Hypothalamus (tissue), 51 donors: ENCODE measurements at places on chromosomes 13 and 19.
A peak's percentile ranks its signal among the peaks of the same experiment; 100 is the strongest.

DNA sequence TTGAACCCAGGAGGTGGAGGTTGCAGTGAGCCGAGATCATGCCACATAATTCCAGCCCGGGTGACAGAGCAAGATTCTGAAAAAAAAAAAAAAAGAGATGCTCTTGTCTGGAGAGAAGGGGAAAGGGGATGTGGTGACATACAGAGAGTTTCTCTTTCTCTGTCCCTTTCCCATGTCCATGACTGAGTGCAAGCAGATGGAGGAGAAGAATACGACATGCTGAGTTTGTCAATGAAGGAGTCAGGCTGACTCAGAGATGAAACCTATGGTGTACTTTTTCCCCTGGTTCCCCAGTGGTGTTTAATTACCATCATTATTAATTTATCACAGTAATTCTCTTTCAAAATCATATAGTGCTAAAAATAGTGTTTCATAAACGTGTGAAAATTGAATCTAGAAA, 448.8 kb downstream of the FOXO1 start:
- DNase-seq = no peak

- DNase-seq = no peak
These were observed 233.0 kb upstream of the PRR20A start for GRCh38 chr13:56907766-56908165.

GRCh38 chr19:54196536-54196935, 4.1 kb upstream of the RPS9 start:
- no peak for DNase-seq

DNA sequence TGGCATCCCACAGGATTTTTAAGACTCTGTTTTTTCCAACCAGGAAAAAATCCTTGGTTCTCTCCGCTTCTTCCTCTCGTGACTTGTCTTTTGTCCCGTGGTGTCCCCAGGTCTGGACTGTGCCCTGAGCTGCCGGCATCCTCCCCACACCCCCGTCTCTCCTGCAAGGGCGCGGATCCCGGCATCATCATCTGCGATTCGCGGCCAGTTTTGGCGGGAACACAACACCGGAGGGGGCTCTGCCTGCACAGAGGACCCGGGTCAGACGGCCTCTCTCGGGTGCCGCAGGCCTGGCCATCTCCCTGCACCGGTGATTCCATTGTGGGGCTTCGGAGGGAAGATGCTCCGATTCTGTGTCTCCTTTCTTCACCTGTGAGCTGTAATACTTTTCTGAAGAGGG, 18.8 kb upstream of the GAS6 start:
- no peak for DNase-seq

GRCh38 chr13:80841414-80841813, 500.5 kb upstream of the SPRY2 start:
- DNase-seq = no peak

GRCh38 chr19:41430922-41431321, 3.7 kb upstream of the B3GNT8 start:
- DNase-seq = no peak

- no peak for DNase-seq
These were observed 574.5 kb downstream of the UQCRFS1 start for GRCh38 chr19:28638445-28638844.

GRCh38 chr13:93851236-93851635, 624.6 kb downstream of the GPC6 start:
- no peak for DNase-seq

DNA sequence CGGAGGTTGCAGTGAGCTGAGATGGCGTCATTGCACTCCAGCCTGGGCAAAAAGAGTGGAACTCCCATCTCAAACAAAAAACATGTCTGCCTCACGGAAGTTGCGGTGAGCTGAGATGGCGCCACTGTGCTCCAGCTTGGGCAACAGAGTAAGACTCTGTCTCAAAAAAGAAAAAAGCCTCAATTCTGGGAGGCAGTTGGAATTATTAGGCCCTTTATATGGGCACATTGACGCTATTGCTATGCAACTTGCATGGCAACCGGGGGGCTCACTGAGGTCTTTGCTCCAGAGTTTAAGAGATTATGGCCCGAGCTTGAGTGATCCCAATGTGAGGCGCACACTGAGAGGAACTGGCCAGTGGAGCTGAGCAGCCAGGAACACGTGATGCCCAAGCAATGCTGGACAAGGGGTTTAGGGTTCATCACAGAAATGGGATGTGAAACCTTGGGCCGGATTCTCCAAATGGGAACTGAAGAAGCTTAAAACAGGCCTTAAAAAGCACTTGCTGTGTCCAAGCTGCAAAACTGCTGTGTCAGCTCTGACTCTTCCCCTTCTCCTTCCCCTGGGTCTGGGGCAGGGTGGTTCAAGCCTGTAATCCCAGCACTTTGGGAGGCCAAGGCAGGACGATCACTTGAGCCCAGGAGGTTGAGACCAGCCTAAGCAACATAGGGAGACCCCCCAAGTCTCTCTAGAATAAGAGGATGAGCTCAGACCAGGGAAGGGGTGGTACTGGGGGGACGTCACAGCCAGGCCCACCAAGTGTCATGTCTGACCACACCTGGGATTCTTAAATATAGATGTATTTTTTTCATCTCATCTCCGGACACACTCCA, 2.5 kb downstream of the FTL start:
- peak; percentile 26 for DNase-seq

GRCh38 chr19:3509566-3509989, 3.5 kb downstream of the FZR1 start:
- no peak for DNase-seq

DNA sequence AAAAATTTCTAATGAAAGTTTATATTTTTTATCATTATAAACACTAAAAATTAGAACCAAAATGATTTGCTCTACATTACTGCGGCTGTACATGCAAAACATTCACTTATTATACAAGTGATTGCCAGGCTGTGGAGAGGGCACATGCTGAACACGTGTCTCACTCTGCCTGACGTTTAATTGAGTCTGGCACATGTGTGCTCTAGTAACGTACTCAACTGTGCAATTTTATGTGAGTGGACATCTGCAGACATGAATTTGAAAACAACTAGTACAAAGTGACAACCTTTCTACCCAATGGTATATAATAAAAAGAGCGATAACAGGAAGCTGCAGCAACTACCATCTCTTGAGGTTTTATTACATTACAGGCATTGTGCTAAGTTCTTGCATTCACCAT, 341.4 kb downstream of the KLF12 start:
- DNase-seq = no peak

GRCh38 chr19:43966079-43966694, 15.2 kb downstream of the ZNF221 start:
- DNase-seq = no peak

- no peak for DNase-seq
These were observed 923 bp downstream of the DOCK9 start for GRCh38 chr13:98976941-98977340.
